Osteocyte (in vitro differentiated cells): ENCODE measurements at places on chromosomes 5 and 9.

- no peak overlapping the region for H3K27ac ChIP-seq
- no peaks in the 10 kb centered on the region for H3K27me3 ChIP-seq
- DNase-seq: no peak
Measured at GRCh38 chr5:107270561-107270960, 400.2 kb downstream of the EFNA5 start.

DNA sequence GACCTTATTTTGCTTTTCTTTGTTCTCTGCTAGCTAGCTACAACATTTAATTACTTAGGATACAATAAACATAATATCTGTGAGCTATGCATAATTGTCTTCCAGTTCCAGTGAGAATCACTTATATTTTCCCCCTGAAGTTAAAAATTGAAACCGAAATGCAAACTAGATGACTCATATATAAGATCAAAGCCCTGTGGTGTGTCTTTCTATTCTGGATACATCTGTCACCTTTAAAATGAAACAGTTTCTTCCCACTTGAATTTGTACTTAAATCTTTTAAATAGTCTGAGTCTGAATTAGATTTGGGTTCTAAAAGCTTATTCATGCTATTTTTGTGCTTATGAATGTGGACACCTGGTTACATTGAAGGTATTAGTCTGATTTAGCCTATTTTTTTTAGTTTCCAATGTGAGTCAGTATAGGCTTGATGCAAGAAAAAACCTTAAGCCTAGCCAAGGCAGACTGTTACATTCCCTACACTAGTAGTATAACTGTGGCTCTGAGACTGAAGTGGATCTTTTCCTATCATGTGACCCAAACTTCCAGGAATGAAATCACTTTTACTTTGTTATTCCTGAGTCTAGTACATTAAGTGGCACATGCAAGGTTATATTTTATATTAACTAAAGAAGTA lies 703.5 kb upstream of the RGMB start:
- no peaks in the 10 kb centered on the region for H3K36me3 ChIP-seq
- H3K4me3 ChIP-seq: no peak overlapping the region
- no peaks in the 10 kb centered on the region for H3K4me1 ChIP-seq

GRCh38 chr5:61228691-61229280 lies 66.5 kb upstream of the SMIM15 start:
- DNase-seq: no peak
- H3K27ac ChIP-seq: no peak overlapping the region
- H3K27me3 ChIP-seq: no peaks in the 10 kb centered on the region
- H3K4me1 ChIP-seq: peaks cover 8% of the 10 kb centered on the region

GRCh38 chr9:110738982-110739381 lies 70.4 kb downstream of the MUSK start:
- no peak overlapping the region for H3K4me3 ChIP-seq
- no peak overlapping the region for H3K27ac ChIP-seq
- H3K36me3 ChIP-seq: no peaks in the 10 kb centered on the region
- no peak for DNase-seq
- no peaks in the 10 kb centered on the region for H3K27me3 ChIP-seq

GRCh38 chr5:59790376-59790775 lies 103.2 kb downstream of the PDE4D start:
- H3K4me3 ChIP-seq: no peak overlapping the region
- no peaks in the 10 kb centered on the region for H3K27me3 ChIP-seq
- DNase-seq: no peak

DNA sequence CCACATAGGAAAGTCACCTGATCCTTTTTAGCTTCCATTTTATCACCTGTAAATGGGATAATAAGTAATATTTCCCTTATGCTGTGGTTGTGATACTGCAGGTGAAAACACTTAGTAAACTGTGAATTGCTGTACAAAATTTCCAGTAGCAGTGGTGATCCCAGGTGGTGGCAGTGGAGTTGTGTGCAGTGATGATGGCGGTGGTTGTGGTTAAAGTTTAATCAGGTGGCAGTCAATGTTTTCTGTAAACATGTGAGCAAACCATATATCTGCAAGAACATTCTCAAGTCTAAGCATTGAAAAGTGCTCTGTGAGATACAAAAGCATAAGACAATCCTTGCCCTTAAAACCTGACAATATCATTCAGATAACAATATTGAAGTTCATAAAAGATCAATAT lies 480.2 kb downstream of the RASEF start:
- DNase-seq: no peak
- H3K4me1 ChIP-seq: no peaks in the 10 kb centered on the region
- H3K27me3 ChIP-seq: no peaks in the 10 kb centered on the region
- no peak overlapping the region for H3K27ac ChIP-seq
- peaks cover 2% of the 10 kb centered on the region for H3K36me3 ChIP-seq
- no peak overlapping the region for H3K4me3 ChIP-seq

DNA sequence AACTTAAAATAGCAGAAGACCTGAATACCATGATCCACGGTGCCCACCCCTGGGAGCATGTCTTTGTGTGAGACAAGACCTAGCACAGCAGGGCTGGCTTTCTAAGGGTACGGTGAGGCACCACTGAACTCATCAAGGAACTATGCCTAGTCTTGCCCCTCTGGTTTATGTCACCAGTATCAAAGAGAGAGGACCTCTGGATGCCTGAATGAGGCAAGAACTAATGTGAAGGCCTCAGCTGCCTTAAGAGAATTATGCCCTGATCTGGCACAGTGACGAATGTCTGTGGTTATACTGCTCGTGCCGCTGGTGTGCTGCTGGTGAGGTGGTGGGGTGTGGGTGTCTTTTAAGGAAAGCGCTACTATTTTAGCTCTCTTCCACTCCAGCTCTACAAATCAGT lies 23.0 kb downstream of the NREP start:
- peaks cover 77% of the 10 kb centered on the region for H3K36me3 ChIP-seq
- DNase-seq: no peak

- H3K27ac ChIP-seq: peak overlapping the region; percentile 80
- DNase-seq: no peak
- H3K4me3 ChIP-seq: peak overlapping the region; percentile 24
- peaks cover 10% of the 10 kb centered on the region for H3K36me3 ChIP-seq
Measured at GRCh38 chr5:15510092-15510491, 10.1 kb downstream of the FBXL7 start.

DNA sequence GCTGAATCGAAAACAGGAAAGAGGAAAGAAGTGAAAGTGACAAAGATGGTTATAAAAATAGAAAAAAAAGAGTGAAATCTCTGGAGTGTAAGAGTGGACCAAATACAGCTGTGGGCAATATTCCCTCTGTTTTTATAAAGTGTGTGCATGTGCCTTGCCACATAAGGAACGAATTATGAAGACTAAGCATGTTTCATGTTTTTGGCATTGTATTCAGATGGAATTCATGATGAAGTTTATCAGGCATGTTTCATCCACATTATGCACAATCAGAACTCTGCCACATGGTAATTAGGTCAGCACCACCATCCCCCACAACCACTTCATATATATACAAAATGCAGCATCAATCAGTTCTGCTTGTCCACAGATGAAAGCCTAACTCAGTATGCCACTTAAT lies 348.0 kb downstream of the ZNF608 start:
- H3K4me1 ChIP-seq: peaks cover 48% of the 10 kb centered on the region
- peaks cover 8% of the 10 kb centered on the region for H3K27me3 ChIP-seq
- no peaks in the 10 kb centered on the region for H3K36me3 ChIP-seq
- H3K4me3 ChIP-seq: no peak overlapping the region

- H3K4me3 ChIP-seq: no peak overlapping the region
- no peaks in the 10 kb centered on the region for H3K27me3 ChIP-seq
- H3K4me1 ChIP-seq: peaks cover 12% of the 10 kb centered on the region
- no peaks in the 10 kb centered on the region for H3K36me3 ChIP-seq
- DNase-seq: peak; percentile 56
Measured at GRCh38 chr5:133756756-133757155, 144.4 kb upstream of the FSTL4 start.

DNA sequence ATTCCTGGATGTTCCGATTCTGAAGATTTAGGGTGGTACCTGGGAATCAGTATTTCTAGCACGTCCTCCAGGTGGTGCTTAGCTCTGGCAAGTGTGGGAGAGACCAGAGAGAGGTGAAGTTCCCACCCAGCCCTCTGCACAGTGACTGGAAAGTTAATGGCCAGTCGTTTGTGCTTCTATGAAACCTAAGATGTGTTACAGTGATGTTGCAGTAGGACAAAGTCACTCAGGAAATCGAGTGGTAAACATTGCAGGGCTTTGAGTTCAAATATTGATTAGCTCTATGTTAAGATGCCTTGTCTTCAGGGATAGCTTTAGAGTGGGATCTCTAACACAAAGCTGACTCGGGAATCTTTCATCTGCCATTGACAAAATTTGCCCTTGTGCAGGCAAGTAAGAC lies 55.6 kb downstream of the PIK3R1 start:
- H3K27me3 ChIP-seq: no peaks in the 10 kb centered on the region
- peaks cover 14% of the 10 kb centered on the region for H3K4me1 ChIP-seq
- no peak overlapping the region for H3K27ac ChIP-seq
- H3K4me3 ChIP-seq: no peak overlapping the region

DNA sequence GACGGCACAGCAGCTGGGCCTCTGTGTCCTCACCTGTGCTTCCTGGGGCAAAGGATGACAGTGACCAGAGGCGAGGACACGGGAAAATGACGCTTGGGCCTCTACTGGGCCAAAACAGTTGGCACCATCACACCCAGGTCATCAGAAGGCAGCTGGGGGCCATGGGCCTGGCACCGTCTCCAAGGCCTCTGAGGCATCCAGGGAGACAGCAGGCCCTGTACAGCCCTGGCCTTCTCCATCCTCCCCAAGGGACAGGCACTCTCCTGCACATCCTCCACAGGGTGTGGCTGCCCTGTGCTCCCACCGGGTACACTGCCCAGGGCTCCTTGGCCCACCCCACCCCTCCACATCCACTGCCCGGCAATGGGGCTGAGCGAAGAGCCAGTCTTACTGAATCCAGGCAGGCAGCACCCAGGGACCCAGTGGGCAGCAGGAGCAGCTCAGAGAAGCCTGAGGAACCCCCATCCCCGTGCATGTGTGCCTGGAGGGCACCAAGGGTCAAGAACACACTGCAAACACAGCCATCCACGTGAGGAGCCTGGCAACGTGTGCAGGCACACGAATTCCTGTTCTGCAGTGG lies 4.0 kb downstream of the LPCAT1 start:
- DNase-seq: peak; percentile 73
- peaks cover 23% of the 10 kb centered on the region for H3K4me1 ChIP-seq
- H3K27me3 ChIP-seq: no peaks in the 10 kb centered on the region
- peaks cover 7% of the 10 kb centered on the region for H3K36me3 ChIP-seq

DNA sequence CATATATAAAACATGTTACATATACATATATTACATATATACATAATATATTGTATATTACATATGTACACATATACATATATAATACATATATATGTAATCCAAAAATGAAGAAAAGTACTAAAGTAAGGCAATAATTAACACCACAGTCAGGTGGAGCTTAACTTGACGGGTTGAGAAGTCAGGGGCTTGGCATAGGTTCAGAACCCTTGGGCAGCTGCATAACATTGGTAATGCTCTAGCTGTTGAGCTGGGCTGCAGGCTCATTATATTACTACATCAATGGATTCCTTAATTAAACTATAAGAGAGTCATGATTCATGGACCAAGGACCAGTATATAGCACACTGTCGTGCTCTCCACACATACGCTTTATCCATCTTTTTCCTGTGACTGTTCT lies 435.2 kb upstream of the ADAMTS16 start:
- no peak for DNase-seq
- no peaks in the 10 kb centered on the region for H3K4me1 ChIP-seq
- peaks cover 5% of the 10 kb centered on the region for H3K27me3 ChIP-seq

GRCh38 chr9:106717686-106718085 lies 145.3 kb upstream of the ZNF462 start:
- H3K36me3 ChIP-seq: no peaks in the 10 kb centered on the region
- DNase-seq: no peak
- peaks cover 35% of the 10 kb centered on the region for H3K4me1 ChIP-seq
- H3K27me3 ChIP-seq: no peaks in the 10 kb centered on the region

GRCh38 chr5:1194378-1194777 lies 7.0 kb upstream of the SLC6A19 start:
- H3K4me1 ChIP-seq: no peaks in the 10 kb centered on the region
- DNase-seq: no peak
- no peaks in the 10 kb centered on the region for H3K36me3 ChIP-seq
- H3K4me3 ChIP-seq: no peak overlapping the region

- no peak overlapping the region for H3K4me3 ChIP-seq
- no peaks in the 10 kb centered on the region for H3K4me1 ChIP-seq
- no peaks in the 10 kb centered on the region for H3K36me3 ChIP-seq
Measured at GRCh38 chr5:149285153-149285552, 13.5 kb downstream of the AFAP1L1 start.

DNA sequence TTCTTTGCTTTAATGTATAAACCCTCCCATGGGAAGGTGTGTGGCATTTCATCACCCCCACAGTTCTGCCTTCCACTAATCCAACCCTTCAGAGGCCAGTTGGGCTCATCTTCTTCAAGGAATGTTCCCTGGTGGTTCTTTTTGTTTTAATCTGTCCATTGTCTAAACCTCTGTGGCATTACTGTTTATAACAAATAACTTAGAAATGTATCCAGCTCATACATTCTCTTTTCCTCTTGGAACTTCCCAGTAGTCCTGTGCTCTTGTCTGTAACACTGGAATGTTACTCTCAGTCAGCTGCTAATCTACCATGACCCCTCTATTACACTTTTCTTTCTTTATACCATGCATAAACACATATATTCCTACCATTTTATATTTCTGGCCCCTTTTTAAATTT lies 213.5 kb upstream of the TARS1 start:
- H3K4me1 ChIP-seq: peaks cover 23% of the 10 kb centered on the region
- no peaks in the 10 kb centered on the region for H3K27me3 ChIP-seq
- no peaks in the 10 kb centered on the region for H3K36me3 ChIP-seq
- H3K27ac ChIP-seq: peak overlapping the region; percentile 56

- no peak for DNase-seq
- H3K4me3 ChIP-seq: no peak overlapping the region
- peaks cover 19% of the 10 kb centered on the region for H3K4me1 ChIP-seq
- no peaks in the 10 kb centered on the region for H3K27me3 ChIP-seq
Measured at GRCh38 chr9:130207241-130207992, 35.2 kb downstream of the NCS1 start.

DNA sequence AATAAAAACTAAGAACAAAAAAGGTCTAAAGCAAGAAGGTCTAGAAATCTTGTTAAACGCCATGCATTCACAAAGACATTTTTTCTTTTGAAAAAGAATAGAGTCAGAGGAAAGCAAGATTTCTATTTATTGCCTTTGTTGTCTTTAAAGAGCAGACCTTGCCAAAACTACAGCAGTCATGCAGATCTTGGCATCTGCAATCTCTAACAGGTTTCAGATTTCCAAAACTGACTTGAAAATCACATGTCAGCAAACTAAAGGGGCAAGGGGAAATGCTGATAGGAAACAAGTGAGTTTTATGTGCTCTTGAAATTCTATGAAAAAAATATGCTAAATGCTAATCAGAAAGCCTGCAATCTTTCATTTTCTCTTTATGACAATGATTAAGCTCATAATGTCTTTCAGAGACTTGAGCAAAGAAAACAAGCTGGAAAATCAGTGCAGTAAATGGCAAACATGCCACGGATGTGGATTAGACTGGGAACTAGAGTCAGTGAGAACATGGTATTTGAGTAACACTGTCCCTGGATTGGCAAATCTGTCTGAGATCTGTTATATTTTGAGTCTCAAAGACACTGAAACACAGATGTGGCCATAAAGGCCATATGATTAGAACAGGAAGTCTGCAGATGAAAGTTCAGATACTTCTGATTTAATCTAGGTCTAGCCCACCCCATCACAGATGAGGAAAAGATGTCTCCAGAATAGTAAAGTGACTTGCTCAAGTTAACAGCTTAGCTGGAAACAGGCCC lies 361.4 kb upstream of the RPS23 start:
- no peak overlapping the region for H3K27ac ChIP-seq
- H3K4me3 ChIP-seq: no peak overlapping the region
- DNase-seq: no peak
- H3K36me3 ChIP-seq: no peaks in the 10 kb centered on the region

- H3K36me3 ChIP-seq: no peaks in the 10 kb centered on the region
- H3K27me3 ChIP-seq: no peaks in the 10 kb centered on the region
- no peak for DNase-seq
- no peak overlapping the region for H3K27ac ChIP-seq
Measured at GRCh38 chr5:35096932-35097331, 49.2 kb upstream of the AGXT2 start.
